ENCODE measurements at places on chromosomes 13 and 19.

DNA sequence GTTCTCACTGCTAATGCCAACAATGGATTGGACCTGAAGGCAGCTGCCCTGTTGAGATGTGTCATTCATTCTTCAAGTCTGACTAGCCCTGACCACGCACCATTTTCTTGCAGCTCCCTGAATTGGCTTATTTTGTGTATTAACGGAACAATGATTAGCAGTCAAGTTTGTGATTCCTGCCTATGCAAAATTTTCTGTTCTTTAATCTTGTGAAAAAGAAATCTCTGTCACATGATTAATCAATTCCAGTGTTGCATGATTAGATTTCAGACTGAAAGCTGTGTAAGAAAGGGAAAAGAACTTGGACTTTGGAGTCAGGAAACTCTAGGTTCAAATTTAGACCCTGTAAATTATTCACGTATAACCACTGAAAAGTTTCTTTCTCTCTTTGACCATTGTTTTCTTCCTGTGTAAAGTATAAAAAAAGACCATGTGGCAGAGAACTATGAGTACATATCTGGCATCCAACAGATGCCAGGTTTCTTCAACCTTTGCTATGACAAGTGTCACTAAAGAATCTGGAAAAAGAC lies 64.5 kb upstream of the SLC10A2 start:
- no peak for DNase-seq

DNA sequence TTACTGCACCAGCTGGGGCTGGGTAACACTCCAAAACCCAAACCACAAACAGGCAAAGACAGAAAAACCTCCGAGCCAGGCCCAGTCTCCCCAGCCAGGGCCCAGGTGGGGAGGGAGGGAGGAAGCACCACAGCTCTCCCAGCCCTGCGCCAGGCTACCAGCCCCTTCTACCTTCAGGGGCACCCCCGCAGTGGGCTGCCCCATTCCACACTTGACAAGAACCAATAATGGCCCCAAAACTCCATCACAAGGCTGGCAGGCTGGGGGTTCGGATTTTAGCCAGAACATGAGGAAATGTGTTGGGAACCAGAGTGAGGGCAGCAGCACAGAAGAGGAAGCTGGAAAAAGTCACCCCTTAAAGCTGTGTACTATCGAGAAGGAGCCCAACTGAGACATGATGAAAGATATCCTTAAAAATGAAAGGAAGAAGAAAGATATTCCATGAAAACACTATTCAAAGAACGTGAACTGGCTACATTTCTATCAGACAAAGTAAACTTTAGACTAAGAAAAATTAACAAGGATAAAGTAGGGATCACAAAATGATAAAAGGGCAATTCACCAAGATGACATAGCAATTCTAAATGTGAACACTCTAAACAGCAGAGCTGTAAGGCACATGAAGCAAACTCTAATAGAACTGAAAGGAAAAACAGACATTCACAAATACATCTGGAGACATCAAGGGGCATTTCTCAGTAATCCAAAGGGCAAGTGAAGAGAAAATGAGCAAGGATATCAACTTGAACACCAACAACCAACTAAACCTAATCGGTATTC lies 12.9 kb downstream of the TUBGCP3 start:
- no peak for DNase-seq

- no peak for DNase-seq
Observed at GRCh38 chr19:36081385-36081784, 26.7 kb downstream of the WDR62 start.

- DNase-seq = no peak
Observed at GRCh38 chr19:38223119-38223523, 901 bp downstream of the DPF1 start.

- no peak for DNase-seq
Observed at GRCh38 chr13:108781312-108781711, 151.9 kb downstream of the MYO16 start.

DNA sequence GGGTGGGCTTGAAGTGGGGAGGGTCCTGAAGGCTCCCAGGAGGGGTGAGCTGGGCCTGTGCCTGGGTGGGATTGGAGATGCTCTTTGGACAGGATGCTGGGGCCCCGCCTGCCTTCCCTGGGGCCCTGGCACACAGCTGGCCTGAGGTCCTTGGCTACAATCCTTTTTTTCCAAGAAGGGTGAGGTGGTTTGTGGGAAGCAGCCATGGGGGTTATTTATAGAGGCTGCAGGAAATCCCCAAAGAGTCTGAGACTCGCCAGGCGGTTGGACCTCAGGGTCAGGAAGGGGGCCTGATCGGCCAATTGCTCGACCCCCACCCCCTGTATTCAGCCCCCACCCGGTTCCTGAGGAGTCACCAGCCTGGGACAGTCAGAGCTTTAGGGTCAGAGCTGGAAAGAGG lies 10.0 kb downstream of the GTPBP3 start:
- no peak for DNase-seq

DNA sequence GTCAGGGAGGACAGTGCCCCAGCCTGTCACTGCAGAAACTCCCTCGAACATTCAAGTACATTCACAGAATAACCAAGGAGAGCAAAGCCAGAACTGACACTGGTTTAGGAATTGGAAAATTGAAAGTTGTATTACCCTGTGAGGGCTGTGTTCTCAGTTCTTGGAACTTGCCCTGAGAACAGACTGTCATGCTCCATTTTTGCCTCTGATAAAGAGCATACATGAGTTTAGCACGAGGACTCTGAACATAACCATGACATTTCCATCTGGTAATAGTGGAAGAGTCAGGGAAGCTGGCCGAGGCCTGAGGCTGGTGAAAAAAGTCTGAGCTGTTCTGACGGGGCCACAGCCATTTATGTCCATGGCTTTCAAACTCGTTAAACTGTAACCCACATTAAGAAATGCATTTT lies 15.2 kb upstream of the SLC25A30 start:
- no peak for DNase-seq

DNA sequence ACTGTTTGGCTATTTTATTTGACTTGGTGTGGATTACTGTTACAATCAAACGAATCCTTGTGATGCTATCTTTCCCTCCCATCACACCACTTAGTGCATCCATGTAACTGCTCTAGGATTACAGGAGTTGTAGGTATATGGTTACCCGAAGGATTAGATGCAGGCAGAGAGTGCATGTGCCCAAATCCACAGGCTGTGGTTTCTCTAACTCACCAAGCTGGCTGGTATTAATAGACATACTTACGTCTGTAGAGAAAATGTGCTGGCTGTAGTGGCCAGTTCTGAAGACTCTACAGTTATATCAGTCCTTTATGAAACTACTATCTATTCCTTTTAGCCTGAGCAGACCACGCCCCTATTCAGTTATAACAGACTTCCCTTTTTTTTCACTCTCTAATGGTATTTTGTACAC lies 1.1 kb upstream of the HMGB1 start:
- no peak for DNase-seq

GRCh38 chr19:13840305-13841085 lies 36.4 kb upstream of the NANOS3 start:
- DNase-seq = peak; percentile 70

DNA sequence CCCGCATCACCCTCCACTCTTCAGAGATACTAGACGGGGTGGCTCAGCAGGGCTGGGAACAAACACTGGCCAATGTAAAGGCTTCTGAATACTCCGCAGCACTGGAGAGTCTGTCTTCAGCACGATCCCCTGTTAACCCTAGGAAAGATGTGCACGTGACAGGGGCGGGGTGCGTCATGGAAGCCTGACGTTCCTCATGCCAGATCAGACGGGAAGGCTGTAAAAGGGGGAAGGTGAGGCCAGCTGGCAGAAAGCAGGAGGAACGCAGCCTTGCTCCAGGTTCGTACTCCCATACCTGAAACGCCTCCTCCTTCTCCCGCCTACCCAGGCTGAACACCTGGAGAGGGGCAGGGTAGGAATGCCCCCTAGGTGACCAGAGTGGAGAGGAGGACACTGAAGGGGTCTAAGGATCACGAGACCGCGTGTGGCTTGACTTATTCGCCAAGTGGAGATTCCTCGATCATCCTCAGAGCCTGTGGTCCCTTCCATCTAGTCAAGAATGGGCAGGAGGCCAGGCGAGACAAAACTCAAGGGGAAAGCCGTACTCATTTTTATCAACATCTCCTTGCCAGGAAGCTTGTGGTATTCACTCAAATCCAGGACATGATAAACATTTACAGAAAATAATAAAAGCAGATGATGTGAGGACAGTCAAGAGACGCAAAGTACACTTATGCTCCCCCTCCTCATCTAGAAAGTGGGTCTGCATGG lies 18.2 kb upstream of the FFAR2 start:
- DNase-seq = no peak

GRCh38 chr13:51922771-51923480 lies 61.2 kb downstream of the CCDC70 start:
- no peak for DNase-seq

- peak; percentile 94 for DNase-seq
Observed at GRCh38 chr19:14381689-14382474, 638 bp downstream of the ADGRE5 start.

- DNase-seq = no peak
Observed at GRCh38 chr13:32878163-32878562, 138.1 kb upstream of the KL start.

- DNase-seq = no peak
Observed at GRCh38 chr19:47446534-47447469, 24.9 kb downstream of the SLC8A2 start.

DNA sequence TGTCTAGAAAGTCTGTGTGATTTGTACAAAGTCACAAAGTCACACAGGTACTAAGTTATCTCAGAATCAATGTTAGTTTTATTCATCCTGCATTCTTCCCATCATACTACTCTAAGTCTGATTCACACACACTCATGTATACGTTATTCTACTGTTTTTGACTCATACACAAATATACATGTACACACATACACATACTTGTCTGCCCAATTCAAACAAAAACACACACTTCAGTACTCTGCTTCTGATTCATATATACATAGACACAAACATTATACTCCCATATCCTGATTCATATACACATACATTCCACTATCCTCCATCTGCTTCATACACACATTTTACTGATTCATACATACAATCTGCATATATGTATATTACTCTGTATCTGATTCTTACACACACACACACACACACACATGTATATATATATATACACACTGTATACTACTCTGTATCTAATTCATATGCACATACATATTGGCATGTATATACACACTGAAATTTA lies 69.3 kb downstream of the KLF12 start:
- DNase-seq = no peak

DNA sequence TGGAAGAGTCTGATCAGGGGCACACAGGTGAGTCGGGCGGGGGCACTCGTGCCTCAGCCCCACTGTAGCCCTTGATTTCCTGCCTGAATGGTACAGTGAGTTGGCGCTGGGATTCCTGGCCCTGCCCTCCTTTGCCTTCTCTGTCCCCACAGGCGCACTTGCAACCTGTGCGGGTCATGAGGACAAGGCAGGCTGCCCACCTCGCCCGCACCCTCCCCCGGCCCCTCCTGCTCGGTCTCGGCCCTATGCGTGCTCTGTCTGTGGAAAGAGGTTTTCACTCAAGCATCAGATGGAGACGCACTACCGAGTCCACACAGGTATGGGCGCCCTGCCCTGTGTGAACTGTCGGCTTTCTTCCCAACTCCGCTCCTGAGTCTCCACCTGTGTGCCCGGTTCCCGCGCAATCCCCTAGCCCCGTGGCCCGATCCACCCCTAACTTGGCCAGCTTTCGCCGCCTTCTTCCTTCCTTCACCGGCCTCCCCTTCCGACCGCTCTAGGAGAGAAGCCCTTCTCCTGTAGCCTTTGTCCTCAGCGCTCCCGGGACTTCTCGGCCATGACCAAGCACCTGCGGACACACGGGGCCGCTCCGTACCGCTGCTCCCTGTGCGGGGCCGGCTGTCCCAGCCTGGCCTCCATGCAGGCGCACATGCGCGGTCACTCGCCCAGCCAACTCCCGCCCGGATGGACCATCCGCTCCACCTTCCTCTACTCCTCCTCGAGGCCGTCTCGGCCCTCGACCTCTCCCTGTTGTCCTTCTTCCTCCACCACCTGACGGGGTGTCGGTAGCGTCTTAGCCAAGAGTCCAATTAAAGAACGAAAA lies 1.6 kb upstream of the KMT2B start:
- no peak for DNase-seq

- DNase-seq = no peak
Observed at GRCh38 chr13:34230271-34230670, 412.3 kb downstream of the RFC3 start.

DNA sequence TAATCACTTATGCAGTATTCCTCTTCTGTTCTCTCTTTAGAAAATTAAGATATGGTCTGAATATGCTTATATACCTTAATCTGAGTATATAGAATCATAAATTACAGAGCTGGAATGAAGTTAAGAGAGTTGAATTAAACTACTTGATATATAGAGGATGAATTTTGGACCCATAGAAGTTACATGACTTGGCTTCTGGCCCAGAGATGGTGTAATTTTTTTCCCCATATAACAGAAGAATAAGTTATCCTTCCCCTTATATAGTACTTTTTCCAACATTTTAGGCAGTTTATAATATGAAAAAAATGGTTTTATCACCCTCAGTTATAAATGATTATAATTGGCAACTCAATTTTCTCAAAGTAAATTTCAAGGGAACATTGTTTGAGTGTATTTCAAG lies 616.3 kb downstream of the TBC1D4 start:
- DNase-seq = no peak

DNA sequence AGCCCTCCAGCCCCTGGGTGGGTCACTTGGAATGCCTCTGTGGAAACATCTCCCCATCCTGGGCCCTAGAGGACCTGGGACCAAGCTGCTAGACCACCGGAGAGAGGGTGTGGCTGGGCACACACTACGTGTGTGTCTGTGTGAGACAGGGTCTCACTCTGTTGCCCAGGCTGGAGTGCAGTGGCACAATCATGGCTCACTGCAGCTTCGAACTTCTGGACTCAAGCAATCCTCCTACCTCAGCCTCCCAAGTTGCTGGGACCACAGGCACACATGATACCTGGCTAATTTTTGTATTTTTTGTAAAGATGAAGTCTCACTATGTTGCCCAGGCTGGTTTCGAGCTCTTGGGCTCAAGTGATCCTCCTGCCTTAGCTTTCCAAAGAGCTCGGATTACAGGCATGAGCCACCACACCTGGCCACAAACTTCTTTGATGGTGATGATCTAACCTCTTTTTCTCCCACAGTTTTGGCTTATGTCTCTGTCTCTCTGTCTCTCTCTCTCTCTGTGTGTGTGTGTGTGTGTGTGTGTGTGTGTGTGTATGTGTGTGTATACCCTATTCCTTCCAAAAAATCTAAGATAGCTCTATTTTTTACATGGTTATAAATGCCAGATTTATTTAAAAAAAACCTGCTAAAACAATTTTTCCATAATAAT lies 32.1 kb upstream of the SLC7A9 start:
- no peak for DNase-seq

GRCh38 chr13:21901811-21902708 lies 231.2 kb downstream of the FGF9 start:
- no peak for DNase-seq

DNA sequence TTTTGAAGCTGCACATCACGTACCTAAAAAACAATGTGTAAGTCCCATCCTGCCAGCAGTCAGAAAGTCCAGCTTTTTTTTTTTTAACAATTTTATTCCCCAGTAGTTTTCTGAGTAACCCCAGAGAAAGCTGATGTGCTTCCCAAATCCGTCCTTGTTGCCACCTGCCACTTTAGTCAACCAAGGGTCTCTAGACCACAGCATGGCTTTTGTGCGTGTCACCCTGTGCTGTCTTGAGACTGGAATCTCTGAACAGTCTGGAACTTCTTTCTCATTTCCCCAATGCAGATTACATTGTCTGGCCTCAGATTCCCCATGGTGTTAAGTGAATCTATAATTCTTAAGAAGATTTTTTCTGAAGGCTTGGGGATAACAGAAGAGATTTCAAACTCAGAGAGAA lies 289.2 kb upstream of the KLF12 start:
- no peak for DNase-seq

Data from CD4-positive, alpha-beta T cell treated with Interleukin-15 for 4 hours (primary cell).